ENCODE measurements at places on chromosomes 12 and 14.

DNA sequence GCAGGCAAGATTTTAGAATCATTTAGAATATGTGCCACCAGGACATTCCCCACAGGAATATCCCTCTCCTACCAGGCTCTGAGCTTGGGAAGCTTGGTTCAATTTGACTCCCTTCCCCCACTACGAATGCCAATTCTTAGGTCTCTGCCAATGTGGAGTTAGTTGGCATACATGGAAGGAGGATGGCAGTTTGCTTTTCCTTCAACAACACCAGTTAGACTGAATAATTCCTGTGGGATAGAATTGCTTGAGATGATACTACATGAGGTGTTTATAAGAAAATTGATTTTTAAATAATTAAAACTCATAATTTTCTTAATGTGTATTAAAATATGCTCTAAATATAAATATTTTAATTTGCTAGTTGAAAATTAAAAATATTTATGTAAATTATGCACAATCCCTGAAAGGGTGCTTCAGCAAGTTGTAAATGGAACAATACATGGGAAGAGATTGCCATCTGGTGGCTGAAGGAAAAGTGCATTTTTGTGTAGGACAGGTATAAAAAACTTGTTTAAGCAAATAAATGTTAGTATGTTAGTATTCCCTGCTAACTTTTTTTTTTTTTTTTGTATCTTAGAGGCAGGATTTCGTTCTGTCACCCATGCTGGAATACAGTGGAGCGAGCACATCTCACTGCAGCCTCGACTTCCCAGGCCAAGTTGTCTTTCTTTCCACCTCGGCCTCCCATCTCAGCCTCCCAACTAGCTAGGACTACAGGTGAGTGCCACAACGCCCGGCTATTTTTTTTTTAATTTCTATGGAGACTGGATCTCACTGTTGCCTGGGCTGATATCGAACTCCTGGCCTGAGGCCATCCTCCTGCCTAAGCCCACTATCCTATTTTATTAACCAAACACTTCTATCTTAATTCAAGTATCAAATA lies 25.8 kb upstream of the STRAP start:
- peak; percentile 84 for DNase-seq

DNA sequence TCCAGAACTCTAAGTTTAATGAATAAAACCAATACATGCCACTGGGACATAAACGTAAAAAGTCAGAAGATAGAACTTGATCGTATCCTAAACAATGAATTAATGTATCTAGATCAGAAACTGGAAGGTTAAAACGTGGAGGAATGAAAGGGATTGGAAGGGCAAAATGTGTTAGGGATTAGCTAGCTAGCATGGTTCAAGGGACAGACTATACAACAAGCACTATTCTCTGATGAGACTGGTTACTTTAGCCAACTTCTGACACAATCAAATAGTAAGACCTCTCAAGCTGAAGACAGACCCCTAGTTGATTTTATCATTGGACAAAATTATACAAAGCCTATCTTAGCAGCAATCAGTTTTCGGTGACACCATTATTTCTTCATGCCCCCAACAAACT lies 18.7 kb upstream of the OXA1L start:
- no peak for DNase-seq

DNA sequence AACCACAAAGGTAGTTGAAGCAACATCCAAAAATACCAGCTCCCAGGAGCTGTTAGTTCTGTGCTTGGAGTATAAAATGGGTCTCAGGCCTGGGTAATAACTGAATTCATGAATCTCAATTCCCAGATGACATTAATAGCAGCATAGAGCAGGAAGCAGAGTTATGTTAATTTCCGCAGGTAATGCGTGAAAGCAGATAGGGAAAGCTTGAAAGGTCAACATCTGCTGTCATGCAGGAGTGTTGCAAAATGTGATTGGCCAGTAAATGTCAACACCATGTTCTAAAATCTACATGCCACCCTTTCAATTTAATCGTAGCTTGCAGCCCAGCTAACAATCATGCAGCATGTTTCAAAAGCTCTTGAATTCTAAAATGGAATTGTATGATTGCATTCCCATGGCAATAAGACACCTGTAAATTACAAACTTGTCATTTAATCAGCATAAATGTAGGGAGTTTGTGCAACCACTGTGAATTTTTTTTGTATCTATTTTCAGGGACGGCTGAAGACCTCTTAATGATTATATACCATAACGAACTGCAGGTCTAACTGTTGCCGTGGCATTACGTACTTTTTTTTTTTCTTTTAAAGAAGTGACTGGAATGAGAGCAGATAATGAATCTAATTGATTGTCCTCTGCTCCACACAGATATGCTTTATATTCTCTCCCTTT lies 635.8 kb upstream of the FOXG1 start:
- DNase-seq: no peak

DNA sequence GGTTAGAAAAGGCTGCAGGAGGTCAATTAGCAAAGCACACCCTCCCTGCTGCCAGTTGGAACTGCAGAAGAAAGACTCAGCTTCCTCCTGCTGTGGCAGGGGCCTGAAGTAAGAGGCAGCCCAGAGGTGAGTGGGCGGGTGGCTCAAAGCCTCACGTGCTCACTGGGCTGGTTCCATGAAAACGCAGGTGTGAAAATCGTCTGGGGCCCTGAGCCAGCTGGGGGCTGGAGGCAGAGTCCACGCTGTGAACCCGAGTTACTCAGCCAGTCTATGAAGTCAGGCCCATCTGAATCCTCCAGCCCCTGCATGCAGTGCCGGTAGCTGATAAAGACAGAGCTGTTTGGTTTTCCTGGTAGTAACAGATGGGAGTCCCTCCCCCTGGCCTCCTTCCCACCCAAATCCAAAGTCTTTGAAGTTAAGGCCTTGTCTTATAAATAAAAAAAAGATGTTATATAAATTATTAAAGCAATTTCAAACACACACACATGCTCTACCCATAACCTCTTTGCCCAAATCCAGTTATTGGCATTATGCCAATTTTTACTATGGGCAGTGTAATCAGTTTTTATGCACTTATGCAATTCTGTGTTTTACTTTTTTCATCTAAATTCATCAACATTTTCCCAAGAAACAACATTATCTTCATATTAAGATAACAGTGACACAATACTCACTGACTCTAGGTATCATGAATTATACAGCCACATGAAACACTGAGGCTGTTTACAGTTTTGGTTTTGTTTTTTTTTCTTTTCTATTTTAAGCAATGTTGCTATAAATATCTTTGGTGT lies 57.9 kb upstream of the PNMA1 start:
- peak; percentile 78 for DNase-seq

DNA sequence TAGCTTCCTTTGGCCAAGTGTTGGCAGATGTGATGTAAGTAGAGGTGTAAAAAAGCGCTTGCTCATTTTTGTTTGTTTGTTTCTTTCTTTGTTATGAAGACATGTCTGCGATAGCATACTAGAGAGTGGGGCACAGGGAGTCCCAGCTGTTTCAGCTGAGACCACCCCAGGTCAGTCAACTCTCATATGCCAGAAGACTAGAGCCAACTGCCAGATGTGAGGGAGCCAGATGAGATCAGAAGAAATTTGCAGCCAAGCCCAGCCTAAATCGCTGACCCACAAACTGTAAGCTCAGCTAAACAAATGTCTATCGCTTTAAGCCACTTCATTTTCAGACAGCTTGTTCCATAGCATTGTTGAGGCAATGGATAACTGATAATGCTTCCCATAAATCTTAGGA lies 397.1 kb downstream of the APAF1 start:
- no peak for DNase-seq

- no peak for DNase-seq
Observed at GRCh38 chr14:81331229-81332021, 68.7 kb downstream of the STON2 start.

GRCh38 chr12:33438851-33439586 lies 600 bp downstream of the SYT10 start:
- no peak for DNase-seq

GRCh38 chr14:104694991-104695659 lies 5.7 kb downstream of the INF2 start:
- peak; percentile 54 for DNase-seq

Data from common myeloid progenitor, CD34-positive (primary cell).